ENCODE measurements at places on chromosomes 16 and 17. TPM values are rescaled to one million over a fixed set of nuclear protein-coding genes. Genes with fewer than 3 reads are reported as not detected.

FASN gene
- 16.3 TPM for total RNA-seq

TEX14 gene
- not detected for total RNA-seq

PIK3R6 gene
- 0.24 TPM for total RNA-seq

MED1 gene
- 18.0 TPM for total RNA-seq

RABEP2 gene
- 5.1 TPM for total RNA-seq

FBXW10B gene
- total RNA-seq = 1.5 TPM

TP53TG3F gene
- total RNA-seq = not detected

GRCh38 chr17:16293931-16294330 lies 59.3 kb downstream of the CENPV start:
- no peak for DNase-seq

DNA sequence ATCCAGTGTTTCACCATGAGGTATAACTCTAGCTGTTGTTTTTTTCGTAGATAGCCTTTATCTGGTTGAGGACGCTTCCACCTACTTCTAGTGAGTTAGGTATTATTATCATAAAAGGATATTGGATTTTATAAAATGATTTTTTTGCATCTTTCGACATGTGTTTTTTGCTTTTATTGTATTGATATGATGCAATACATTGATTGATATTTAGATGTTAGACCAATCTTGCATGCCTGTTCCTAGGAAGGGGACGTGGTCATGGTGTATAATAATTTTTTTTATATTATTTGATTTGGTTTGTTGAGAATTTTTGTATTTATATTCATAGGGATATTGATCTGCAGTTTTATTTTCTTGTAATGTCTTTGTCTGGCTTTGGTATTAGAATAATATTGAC lies 193.3 kb downstream of the HS3ST3B1 start:
- no peak for DNase-seq

- peak; percentile 51 for DNase-seq
Measured at GRCh38 chr17:31842195-31843069, 16.6 kb downstream of the COPRS start.

DNA sequence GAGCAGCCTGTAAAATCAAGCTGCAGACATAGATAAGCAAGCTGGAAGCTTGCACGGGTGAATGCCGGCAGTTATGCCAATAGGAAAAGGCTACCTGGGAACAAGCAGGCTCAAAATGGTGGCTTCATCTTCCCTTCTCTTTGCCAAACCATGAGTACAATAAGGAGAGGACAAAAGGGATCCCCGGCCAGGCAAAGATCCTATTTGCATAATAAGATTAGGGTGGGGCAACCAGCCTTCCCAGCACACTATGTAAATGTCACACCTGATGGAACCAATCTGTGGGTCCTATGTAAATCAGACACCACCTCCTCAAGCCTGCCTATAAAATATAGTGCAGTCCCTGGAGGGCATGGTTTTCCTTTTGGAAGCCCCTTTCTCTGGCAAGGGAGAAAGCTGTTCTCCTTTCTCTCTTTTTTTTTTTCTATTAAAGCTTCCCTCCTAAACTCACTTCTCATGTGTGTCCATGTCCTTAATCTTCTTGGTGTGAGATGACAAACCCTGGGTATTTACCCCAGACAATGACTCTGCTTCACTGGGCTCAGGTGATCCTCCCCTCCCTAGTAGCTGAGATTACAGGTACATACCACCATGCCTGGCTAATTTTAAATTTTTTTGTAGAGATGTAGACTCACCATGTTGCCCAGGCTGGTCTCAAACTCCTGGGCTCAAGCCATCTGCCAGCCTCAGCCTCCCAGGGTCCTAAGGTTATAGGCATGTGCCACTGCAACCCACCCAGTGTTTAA lies 44.2 kb downstream of the PSMD12 start:
- no peak for DNase-seq

DNA sequence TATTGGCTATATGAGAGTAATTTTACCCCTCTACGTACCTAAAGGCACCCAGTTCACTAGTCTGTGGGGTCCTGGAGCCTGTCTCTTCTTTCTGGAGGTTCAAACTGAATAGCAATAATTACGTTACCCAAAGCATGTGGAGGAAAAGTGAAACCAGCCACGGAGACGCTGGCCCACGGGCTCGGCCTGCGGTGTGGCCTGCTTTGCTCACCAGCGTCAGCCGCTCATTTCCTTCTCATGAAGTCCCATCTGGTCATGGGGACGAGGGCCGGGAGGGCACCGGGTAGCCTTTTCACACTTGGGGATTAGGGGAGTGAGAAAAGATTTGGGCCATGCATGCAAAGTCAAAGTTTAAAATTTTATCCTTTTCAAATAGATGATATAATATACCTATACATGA lies 26.9 kb downstream of the ELAC2 start:
- DNase-seq = no peak

DNA sequence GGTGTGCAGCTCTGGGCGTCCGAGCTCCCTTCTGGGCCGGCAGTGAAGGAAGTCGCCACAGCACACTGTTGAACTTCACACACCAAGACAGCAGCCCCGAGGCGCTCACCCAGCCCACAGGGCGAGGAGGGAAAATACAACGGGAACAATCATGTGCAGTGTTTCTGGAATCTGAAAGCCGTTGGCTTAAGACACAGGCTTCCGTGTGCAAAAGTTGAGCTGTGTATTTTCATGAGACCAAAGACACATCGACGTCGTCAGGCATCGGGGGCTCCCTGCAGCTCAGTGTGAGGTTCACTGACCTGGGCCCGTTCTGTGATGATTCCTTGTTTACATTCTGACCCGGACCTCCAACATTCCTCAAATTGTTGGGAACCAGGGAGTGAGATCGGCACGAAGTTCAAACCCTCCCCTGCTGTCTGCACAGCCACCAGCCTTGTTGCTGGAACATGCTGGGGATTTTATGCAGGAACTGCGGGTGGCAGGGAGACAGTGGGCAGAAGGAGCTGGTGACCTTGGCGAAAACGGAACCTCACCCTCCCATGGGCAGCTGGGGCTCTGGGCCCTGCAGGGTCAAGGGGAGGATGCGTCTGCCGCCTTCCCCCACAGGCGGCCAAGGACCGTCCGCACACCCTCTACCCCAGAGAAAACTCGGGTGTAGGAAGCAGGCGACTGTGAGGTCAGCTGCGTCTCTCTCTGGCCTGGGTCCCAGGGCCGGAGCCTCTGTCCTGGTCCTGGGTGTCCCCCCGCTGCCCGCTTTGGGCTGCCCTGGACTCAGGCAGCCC lies 72.2 kb downstream of the METRNL start:
- DNase-seq = no peak

DNA sequence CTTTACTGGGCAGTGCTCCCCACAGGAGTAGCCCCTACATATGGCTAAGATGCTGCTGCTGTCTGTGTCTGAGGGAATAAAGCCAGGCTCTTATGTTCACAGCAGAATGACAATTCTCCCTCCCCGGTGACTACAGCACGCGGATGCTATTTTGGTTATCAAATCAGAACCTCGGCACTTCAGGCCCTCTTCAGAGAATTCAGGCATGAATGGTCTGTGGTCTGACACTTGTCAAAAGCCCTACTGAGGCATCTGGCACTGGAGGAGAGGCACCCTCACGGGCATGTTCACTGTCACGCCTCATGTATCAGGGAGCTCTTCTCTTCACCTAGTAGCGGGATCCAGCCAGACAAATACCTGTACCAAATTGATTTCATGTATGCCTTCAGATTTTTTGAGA lies 30.4 kb downstream of the KIAA0513 start:
- no peak for DNase-seq

DNA sequence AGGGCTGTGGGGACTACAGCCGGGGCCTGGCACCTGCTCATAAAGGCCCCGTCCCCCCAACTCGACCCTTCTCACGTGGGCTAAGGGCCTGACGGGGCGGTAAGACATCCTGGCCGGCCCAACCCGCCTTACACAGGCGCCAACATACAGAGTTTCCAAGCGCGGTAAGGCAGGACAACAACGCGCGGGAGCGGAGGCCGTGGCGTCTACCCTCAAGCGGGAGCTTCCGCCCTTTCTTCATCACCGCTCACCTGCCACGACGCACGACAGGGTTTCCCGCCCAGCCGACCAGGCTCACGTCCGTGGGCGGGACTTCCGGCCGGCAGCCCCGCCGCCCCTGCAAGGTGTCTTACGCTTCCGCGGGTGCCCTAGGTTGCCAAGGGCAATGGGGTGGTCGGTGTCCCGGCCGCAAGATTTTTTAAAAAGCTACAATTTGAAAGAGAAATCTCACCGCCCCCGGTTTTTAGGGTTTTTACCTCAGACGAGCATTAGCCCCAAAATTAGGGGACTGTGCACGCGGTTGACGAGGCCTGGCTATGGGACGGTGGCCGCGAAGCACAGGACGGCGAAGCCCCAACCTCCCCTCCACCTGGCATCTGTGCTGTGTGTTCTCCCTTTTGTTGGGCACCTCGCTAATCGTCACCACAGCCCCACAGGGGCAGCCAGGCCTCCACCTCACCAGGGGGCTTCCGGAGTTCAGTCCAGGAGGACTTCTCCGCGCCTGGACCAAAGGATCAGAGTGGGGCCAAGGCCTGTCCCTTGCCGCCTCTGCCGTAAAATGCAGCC lies at the start of gene TERB1:
Gene TERB1, minus strand, starts transcription at position 265 of the 786 bp plus-strand sequence. CDS start 4,786 bp downstream, outside the sequence.
- no peak for DNase-seq

DNA sequence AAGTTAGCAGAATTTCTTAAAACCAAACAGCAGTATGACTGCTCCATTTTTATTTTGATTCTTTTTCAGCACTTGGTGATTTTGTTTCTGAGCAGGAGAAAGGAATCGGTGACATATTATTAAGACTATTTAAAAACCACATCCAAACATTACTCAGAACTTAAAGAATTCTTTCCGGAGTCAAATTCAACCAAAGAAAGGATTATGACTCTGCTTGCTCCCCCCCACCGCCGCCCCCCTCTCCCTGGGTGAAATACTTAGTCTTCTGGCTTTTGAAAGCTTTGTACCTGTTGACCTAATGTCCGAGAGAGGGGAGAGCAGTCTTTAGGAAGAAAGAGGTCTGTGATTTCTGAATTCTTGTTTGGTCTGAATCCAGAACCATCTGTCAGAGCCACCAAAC lies 17.9 kb upstream of the COL1A1 start:
- DNase-seq = no peak

GRCh38 chr17:27540318-27541101 lies 84.3 kb downstream of the KSR1 start:
- peak; percentile 64 for DNase-seq
